Myometrial cell (primary cell): ENCODE measurements at places on chromosomes 13 and 19. TPM values are rescaled to one million over a fixed set of nuclear protein-coding genes. Genes with fewer than 3 reads are reported as not detected.

The ZNF429 gene
- total RNA-seq = 4.6 and 16.0 TPM in 2 replicates

The GPC6 gene
- total RNA-seq = 8.4 and 9.6 TPM in 2 replicates

The INSL3 gene
- not detected in 2 replicates for total RNA-seq

The TYROBP gene
- not detected in 2 replicates for total RNA-seq

The ZNF534 gene
- total RNA-seq = not detected in 2 replicates

The ATP8B3 gene
- 5.0 and 8.4 TPM in 2 replicates for total RNA-seq

The GPX4 gene
- 478 TPM in 2 replicates for total RNA-seq

The DKKL1 gene
- 0.29 TPM in 1 of 2 replicates, not detected in the other for total RNA-seq

The PLPPR2 gene
- 21.4 and 33.2 TPM in 2 replicates for total RNA-seq

The ADAT3 gene
- 1.1 and 6.3 TPM in 2 replicates for total RNA-seq

The ZNF541 gene
- not detected in 2 replicates for total RNA-seq

The KCNRG gene
- 1.1 and 1.4 TPM in 2 replicates for total RNA-seq

The PSG3 gene
- not detected in 2 replicates for total RNA-seq
